NCI-H345 (cell line): ENCODE measurements at places on chromosomes 3 and 15.

DNA sequence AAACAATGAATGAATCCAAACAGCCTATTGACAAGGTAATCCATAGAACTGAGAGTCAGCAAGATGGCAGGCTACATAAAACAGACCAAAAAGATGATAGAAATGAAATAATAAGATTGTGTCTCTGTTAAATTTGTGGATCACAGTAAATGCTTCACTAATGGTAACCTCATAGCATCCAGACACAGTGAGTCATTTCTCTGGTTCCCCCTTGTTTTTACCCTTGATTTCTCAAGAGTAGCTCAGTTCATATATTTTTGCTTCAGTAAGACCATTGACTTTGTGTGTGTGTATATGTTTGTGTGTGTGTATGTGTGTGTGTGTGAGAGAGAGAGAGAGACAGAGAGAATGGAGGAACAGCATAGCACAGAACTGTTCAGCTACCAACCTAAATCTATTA is 546.9 kb downstream of the RBMS3 start:
- no peak for DNase-seq

DNA sequence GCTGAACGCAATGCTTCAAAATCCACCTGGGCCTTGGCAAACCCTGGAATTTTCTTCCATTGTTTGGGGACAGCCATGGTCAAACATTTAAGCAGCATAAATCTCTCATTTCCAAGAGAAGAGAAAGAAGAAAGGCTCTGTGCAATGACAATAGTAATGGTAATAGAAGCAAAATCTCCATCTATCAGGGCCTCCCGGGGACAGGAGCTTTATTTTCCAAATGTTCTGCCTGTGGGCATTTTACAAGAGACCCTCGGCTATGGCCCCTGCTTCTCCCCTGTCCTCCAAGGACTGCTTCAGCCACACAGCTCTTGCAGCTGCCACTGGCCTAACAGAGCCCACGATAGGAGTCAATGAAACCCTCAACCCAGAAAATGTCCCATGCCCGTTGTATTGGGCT is 12.7 kb upstream of the FAM240A start:
- no peak for DNase-seq

- DNase-seq, result peak; percentile 92
These were observed at the start of gene PLAAT1 for GRCh38 chr3:193240850-193241706. Gene PLAAT1 (plus strand): TSS chr3:193241222. CDS start chr3:193255651, 14,429 bp downstream.

DNA sequence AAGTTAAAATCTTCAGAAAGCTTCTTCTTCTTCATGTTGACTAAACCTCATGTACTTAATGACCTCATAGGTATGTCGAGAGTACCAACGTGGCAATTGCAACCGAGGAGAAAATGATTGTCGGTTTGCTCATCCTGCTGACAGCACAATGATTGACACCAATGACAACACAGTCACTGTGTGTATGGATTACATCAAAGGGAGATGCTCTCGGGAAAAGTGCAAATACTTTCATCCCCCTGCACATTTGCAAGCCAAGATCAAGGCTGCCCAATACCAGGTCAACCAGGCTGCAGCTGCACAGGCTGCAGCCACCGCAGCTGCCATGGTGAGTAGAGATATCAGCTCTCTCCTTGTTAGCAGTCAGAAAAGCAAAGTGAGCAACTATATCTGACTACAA is 176.5 kb downstream of the MBNL1 start:
- no peak for DNase-seq

- no peak for DNase-seq
These were observed 14.1 kb downstream of the PTPN23 start for GRCh38 chr3:47394881-47395280.

DNA sequence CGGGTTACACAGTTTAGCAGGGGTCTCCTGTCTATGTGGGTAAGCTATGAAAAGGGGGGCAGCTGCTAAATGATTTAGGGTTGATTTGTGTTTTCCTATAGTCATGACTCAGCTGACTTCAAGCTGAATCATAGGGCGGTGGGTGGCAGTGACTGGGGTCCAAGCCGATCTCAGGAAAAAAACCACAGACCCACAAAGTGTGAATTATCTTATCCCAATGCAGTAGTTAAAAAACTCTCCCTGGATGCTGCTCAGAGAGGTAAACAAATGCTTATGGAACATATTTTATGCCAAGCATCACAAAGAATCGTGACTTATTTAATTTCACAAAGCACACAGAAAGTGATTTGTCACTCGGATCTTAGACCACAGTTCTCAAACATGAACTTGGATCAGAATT is 18.4 kb upstream of the TOPAZ1 start:
- DNase-seq, result no peak

DNA sequence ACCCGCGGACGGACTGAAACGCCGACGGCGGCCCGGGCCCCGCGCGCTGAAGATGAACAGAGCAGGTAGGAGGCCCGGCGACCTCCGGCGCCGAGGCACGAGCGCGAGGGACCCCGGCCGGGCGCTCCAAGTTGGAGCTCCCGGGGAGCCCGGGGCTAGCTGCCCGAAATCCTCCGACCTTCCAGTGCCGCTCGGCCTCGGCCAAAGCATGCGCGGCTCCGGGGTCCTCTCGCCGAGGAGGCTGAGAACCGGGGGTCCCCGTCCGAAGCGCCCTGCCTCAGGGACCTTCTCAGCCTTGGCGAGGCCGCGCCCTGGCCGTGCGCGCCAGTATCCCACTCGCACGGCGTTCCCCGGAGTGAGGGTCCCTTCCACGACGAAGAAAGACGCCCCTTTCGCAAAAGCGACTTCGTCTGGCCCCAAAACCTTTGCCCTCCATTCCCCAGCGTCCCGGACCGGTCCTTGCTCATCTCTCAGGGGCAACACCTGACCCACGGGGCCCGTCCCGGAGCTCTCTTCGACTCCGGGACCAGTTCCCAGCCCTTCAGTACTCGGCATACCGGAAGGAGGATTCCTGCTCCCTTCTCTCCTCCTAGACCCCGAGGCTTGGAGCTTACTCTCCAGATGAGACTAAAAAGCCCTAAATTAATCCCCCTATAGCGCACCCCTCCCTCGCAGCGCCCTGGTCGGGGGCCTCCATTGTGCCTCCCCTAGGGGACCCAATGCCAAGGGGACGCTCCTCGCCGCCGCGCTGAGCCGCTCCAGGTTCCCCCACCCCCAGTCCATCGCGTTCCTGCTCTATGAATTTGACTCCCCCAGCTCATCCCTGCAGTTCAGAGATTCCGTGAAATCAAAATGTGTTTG is 7.7 kb upstream of the FGD5 start:
- DNase-seq, result no peak

GRCh38 chr15:75208501-75209288 is 7.0 kb downstream of the C15orf39 start:
- no peak for DNase-seq

GRCh38 chr3:8324747-8325146 is 176.9 kb upstream of the LMCD1 start:
- DNase-seq, result peak; percentile 43

GRCh38 chr3:49470714-49471420 is 800 bp downstream of the DAG1 start:
- peak; percentile 43 for DNase-seq

GRCh38 chr15:64883997-64884511 is 27.6 kb upstream of the ANKDD1A start:
- peak; percentile 59 for DNase-seq

- DNase-seq, result no peak
These were observed 24.3 kb downstream of the VIPR1 start for GRCh38 chr3:42526616-42527367.

DNA sequence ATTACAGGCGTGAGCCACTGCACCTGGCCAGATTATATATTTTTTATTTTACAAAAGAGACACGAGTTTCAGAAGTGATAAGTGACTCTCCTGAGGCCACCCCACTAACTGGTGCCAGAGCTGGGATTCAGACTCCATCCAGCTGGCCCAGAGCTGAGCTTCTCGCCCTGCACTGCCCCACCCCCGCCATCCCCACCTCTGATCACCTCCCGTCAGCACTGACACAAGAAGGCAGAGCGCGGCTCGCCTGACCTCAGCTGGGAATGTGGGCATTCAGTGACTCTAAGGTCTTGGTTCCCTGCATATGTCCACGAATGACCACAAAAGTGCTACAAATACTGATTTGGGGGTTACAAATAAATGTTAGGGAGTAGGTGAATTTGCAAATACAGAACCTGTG is 56.1 kb upstream of the GALNT15 start:
- DNase-seq, result no peak

DNA sequence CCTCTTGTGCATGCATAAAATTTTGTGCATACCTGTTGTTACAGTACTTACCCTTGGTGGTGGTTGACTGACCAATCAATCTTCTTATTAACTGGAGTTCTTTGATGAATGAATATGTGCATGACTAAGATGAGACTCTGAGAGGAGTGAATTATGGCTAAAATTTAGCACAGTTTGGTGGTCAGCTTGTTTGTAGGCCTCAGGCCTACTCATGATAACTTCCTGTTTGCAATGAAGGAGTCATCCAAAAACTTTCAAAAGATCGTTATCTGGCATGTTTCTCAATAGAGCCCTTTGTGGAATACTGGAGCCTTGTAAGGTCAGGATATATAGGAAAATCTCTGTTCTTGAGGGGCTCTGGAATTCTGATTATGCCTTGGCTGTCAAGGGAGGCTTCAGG is 66.5 kb downstream of the LEKR1 start:
- no peak for DNase-seq

DNA sequence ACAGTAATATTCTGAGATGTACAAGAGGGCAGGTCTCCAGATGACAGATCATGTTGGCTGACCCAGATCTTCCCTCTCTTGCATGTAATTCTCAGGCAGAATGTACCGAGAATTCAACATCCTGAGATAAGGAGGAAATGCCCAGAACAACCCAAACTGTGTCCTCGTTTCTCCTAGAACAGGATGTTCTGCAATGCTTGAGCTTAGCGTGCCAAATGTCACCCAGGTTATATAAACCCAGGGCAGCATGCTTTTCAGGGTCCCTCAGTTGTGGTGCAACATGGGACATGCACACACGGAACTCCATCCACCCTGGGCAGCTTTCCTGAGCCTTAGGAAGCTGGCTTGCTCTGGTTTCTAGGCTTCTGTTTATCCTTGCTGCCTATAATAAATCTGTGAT is 102.1 kb upstream of the CMC1 start:
- no peak for DNase-seq

DNA sequence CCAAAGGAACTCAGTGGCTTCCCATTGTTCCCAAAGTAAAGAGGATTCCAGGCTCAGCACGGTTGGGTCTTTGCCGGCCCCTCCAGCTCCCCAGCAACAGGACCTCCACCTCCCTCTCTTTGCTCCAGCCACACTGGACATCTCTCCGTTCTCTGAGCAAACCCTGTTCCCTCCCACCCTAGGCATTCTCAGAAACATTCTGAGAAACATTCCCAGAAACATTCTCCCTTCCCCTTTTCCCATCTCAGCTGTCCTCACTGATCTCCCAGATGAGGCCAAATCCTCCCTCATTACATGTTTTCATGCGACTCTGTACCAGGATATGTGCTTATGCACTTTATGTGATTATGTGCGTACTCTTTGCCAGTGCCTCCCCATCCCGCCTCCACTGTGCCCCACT is 14.1 kb downstream of the CCDC33 start:
- no peak for DNase-seq

- DNase-seq, result no peak
These were observed 272.0 kb downstream of the OCA2 start for GRCh38 chr15:27826902-27827714.

- DNase-seq, result no peak
These were observed 23.6 kb upstream of the SSUH2 start for GRCh38 chr3:8668216-8668615.

- no peak for DNase-seq
These were observed 35.6 kb upstream of the FILIP1L start for GRCh38 chr3:100149713-100150415.

- DNase-seq, result no peak
These were observed 149.0 kb downstream of the SERPINI1 start for GRCh38 chr3:167884481-167884880.

DNA sequence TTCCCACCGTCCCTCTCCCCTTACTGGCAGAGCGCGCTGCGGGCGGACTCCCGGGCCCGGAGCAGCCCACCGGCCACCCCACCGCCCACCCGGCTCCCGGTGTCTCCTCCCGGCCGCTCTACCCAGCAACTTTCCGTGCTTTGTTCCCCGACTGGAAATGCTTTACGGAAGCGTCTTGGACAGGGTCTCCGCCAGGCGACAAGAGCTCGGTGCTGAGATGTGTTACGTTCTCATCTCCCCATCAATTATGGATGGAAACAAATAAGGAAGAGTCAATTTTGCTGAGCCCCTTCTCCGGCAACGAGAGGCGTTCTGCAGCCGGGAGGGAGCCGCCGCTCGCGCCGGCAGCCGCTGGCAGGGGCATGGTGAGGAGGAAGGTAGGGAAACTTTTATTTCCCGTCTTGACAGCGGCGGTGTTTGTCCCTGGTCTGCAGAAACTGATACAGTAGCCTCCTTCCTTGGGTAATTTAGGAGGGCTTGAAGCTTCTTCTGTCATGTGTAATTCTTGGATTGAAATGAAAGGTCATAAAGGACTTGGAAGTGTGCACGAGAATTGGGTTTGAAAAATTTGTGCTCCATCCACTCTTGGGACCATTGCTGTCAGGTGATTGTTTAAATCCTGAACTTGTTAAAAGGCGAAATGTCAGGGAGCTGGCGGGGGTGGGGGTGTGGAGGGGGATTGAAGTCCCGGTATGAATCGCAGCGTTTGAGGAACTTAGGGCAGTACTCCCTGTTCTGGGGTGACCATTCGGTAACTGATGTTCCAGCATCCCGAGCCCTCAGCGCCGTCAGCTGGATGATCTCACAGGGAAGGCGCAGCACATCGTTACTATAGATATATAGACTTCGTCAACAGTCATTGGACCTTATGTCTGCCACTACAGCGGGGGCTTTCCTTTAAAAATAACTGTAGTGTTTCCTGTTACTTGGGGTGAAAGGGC is 1.5 kb downstream of the SEMA6D start:
- DNase-seq, result peak; percentile 47

GRCh38 chr3:125161607-125162219 is 50.8 kb downstream of the SLC12A8 start:
- DNase-seq, result no peak

GRCh38 chr3:69922521-69923000 is 77.0 kb upstream of the SAMMSON start:
- DNase-seq, result no peak

GRCh38 chr15:31090766-31091165 is 10.8 kb downstream of the TRPM1 start:
- DNase-seq, result no peak

GRCh38 chr3:196120291-196120951 is 38.5 kb upstream of the TFRC start:
- DNase-seq, result no peak

- no peak for DNase-seq
These were observed 264.1 kb downstream of the LSAMP start for GRCh38 chr3:116181159-116181558.

DNA sequence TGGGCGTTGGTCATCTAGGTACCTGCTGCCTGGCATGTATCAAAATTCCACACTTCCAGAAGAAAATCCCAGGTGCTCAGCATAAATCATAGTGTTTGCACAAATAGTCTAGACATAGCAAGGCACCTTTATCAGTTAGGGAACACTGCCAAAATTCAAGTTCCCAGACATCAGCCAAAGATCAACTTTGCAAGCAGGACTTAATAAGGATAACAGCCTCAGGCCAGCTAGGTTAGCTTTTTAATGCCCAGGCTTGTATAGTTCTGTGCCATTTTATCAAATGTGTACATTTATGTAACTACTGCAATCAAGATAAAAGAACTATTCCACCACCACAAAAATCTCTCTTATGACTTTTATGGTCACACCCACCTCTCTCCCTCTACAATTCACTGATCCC is 30.7 kb downstream of the DZIP3 start:
- no peak for DNase-seq
